ENCODE measurements at places on chromosomes 6 and 20. TPM values are rescaled to one million over a fixed set of nuclear protein-coding genes. Genes with fewer than 3 reads are reported as not detected.

TCF21 gene
- 73.6 TPM for total RNA-seq

SIRPB2 gene
- total RNA-seq = 5.5 TPM

PNPLA1 gene
- total RNA-seq = 1.1 TPM

CALHM6 gene
- 4.2 TPM for total RNA-seq

MEA1 gene
- total RNA-seq = 51.4 TPM

MLN gene
- 0.53 TPM for total RNA-seq

OR2W1 gene
- total RNA-seq = not detected

SLC17A3 gene
- total RNA-seq = 0.12 TPM

ALDH8A1 gene
- 13.7 TPM for total RNA-seq

NR2E1 gene
- not detected for total RNA-seq

BEND6 gene
- total RNA-seq = 2.5 TPM

DYNLRB1 gene
- 72.3 TPM for total RNA-seq

APOBEC2 gene
- total RNA-seq = 197 TPM

TREML1 gene
- 2.2 TPM for total RNA-seq

RAET1G gene
- 1.1 TPM for total RNA-seq

RFX6 gene
- total RNA-seq = not detected

DUSP15 gene
- 18.0 TPM for total RNA-seq

ISM1 gene
- 1.5 TPM for total RNA-seq

WFDC10B gene
- total RNA-seq = not detected

SLC25A27 gene
- total RNA-seq = 31.8 TPM

LBP gene
- total RNA-seq = not detected

PRR18 gene
- 0.18 TPM for total RNA-seq

BPIFA1 gene
- total RNA-seq = not detected

HTR1B gene
- total RNA-seq = 0.35 TPM

BNIP5 gene
- 0.58 TPM for total RNA-seq

SLC16A10 gene
- total RNA-seq = 37.0 TPM

SLC26A8 gene
- total RNA-seq = 0.29 TPM

TSHZ2 gene
- 21.8 TPM for total RNA-seq

KIF25 gene
- total RNA-seq = 0.18 TPM

CCN6 gene
- 1.1 TPM for total RNA-seq

SEC63 gene
- 43.7 TPM for total RNA-seq

PAX1 gene
- total RNA-seq = 0.23 TPM

SLC13A3 gene
- 13.5 TPM for total RNA-seq

SPEF1 gene
- total RNA-seq = 1.9 TPM

DOK5 gene
- 13.8 TPM for total RNA-seq

LY86 gene
- total RNA-seq = 4.1 TPM

MUC21 gene
- not detected for total RNA-seq

BMP7 gene
- total RNA-seq = 62.6 TPM

GGT7 gene
- 25.2 TPM for total RNA-seq

SAMD5 gene
- total RNA-seq = 12.5 TPM

LINC00237 gene
- total RNA-seq = not detected

CGAS gene
- total RNA-seq = 6.5 TPM

STMND1 gene
- not detected for total RNA-seq

ZNF165 gene
- 3.0 TPM for total RNA-seq

MTCH1 gene
- total RNA-seq = 146 TPM

Measured in metanephros (tissue), 2 donors.